ENCODE measurements at places on chromosomes 2 and 18.

DNA sequence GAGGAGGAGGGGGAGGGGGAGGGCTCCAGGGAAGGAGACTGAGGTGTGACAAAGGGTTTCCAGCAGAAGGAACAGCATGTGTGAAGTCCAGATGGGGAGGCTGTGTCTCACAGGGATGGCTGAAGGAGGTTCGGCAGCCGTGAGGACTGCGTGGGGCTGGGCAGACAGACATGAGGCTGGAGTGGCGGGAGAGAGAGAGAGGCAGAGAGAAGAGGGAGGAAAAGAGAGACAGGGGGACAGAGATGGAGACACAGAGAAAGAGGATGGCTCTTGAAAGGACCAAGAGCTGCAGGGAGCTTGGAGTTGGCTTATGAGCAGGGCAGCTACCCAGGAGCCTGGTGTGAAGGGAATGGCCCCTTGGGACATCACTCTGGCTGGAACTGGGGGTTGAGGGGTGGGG lies 138.9 kb upstream of the ASB18 start:
- DNase-seq: no peak

DNA sequence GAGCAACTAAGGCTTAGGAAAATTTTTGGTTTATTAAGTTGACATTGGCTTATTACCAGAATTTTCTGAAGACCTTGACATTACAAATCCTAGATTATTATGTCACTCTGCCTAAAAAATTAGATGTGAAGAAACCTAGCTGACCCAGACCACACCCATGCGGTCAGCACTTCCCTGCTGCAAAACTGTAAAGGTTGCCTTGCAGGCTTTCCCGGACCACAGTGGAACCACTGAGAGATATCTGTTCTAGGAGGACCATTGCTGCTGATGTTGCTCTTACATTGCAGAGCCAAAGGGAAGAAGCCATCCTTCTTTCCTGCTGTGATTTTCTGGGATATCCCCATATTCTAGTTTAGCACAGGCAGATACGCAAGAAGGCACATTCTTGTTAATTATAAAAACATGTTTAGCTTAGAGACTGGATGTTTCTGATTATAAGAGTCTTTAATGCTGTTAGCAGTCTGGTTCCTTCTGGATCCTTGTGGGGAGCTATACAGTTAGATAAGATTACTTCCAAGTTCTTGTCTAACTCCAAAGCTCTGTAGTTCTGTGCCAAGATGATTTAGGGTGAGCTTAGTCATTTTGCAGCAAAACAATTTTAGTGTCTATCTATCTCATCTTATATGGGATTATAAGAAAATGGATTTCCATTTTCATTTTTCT lies 70.2 kb downstream of the AOX1 start:
- DNase-seq: no peak

- DNase-seq: no peak
Measured at GRCh38 chr2:50513724-50514123, 518.2 kb downstream of the NRXN1 start.

DNA sequence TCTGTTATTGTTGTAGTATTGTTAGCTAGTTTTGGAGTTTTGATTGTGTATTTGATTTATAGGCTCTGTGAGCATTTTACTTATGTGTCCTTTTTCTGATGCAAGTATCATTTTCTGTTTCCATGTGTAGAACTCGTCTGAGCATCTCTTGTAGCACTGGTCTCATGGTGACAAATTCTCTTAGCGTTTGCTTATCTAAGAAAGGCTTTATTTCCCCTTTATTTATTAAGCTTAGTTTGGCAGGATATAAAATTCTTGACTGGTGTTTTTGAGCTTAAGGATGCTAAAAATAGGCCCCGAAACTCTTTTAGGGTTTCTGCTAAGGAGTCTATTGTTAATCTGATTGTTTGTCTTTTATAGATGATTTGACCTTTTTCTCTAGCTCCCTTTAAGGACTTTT lies 57.6 kb upstream of the THUMPD2 start:
- DNase-seq: no peak

DNA sequence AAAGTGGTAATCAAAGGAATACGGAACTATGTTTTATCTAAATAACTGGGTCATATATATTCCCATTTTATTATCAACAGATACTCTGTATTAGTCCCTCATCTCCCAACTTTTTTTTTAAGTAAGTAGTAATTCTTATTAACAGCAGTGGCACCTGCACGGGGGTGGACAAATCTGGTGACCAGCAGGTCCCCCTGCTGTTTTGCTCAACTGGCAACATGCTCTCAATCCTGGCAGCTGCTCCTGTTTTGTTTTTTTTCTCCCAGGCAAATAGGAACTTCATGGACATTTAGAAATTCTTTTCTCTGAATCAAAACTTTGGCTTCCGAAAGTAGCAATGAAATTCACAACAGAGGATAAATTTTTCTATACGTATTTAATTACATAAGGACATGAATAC lies 193.5 kb downstream of the SS18 start:
- DNase-seq: no peak

GRCh38 chr2:160042054-160042453 lies 20.4 kb downstream of the PLA2R1 start:
- no peak for DNase-seq

GRCh38 chr18:58362829-58363271 lies 266.0 kb downstream of the ALPK2 start:
- DNase-seq: no peak

- DNase-seq: no peak
Measured at GRCh38 chr2:131148426-131148825, 43.3 kb downstream of the PLEKHB2 start.

- DNase-seq: no peak
Measured at GRCh38 chr2:58032764-58033080, 13.9 kb upstream of the VRK2 start.

DNA sequence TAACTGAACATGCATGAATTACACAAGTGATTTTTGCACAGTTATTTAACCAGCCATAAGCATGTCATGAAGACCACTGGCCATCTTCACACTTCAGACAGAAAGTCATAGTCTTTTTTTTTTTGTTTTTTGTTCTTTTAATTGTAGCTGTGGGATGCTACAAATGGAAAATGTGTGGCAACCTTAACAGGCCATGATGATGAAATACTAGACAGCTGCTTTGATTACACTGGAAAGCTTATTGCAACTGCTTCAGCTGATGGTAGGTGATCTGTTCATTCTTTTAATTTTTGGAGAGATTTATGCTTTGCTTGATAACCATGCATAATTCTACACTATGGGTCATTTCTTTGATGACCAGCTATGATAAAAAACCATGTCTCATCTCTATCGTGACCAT lies 35.6 kb downstream of the DAW1 start:
- DNase-seq: no peak
